ENCODE measurements at places on chromosomes 7 and 10. TPM values are rescaled to one million over a fixed set of nuclear protein-coding genes. Genes with fewer than 3 reads are reported as not detected.

CC2D2B gene
- total RNA-seq: 0.12 TPM

KNDC1 gene
- total RNA-seq: 0.59 TPM

BAIAP2L1 gene
- 21.7 TPM for total RNA-seq

GCK gene
- total RNA-seq: 0.25 TPM

AFAP1L2 gene
- 19.4 TPM for total RNA-seq
